Panc1 (cell line): ENCODE measurements at places on chromosomes 5 and 9.

DNA sequence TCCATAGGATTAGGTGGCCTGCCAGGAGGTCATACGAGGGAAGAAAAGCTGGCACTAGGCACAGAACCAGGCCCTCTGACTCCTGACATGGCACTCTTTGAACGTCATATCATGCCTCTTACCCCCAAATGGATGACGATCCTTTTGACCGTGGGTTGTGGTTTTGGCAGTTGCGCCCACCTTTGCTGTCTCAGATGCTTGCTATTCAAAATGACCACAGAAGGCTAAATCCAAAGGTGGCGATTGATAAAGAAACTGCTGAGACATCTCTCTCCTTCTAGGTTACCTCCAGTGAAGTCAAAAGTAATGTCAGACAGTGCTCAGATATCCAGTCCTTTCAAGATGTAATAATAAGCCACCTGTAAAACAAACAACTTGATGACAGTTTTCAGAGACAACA is 385.0 kb downstream of the EFNA5 start:
- DNase-seq = no peak

DNA sequence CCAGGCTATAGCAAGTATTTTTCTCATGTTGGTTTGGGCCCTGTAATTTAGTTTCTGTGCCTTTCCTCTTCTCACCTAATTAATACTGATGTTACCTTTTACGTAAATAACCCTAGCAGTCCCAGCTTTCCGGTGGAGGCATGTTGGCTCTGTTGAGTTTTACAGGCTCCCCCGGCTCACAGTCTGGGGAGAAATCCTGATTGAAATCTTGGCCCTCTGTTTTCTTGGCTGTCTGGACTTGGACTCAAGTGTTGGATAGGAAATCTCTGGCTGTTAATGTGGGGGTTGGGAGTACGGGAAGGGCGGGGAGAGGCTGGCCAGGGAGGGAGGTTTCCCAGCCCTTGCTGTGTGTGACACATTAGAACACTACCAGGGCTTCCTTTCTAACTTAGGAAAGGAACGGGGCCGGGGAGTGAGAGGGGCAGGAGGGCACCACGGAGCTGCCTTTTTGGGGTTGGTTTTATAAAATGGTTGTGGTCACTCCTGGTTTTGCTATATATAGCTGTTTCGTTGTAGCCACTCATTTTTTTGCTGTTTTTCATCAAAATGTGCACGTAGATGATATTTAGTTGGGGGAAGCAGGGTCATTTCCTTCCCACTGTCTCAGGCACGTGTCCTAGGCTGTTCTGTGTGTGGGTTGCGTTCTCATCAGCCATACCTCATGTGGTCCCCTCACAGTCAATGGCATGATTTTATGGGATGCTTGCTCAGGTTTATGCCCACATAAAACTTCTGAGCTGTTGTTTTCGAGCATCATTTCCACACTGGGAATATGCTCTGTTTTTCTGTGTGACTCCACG is 11.0 kb downstream of the TRIO start:
- no peak for DNase-seq

GRCh38 chr9:137294091-137294680 is 7.9 kb downstream of the NRARP start:
- DNase-seq = no peak

GRCh38 chr5:107794741-107795140 is 124.0 kb upstream of the EFNA5 start:
- no peak for DNase-seq

- no peak for DNase-seq
Observed at GRCh38 chr5:103402851-103403250, 144.3 kb downstream of the MACIR start.

GRCh38 chr9:77133011-77133410 is 44.3 kb upstream of the VPS13A start:
- no peak for DNase-seq

DNA sequence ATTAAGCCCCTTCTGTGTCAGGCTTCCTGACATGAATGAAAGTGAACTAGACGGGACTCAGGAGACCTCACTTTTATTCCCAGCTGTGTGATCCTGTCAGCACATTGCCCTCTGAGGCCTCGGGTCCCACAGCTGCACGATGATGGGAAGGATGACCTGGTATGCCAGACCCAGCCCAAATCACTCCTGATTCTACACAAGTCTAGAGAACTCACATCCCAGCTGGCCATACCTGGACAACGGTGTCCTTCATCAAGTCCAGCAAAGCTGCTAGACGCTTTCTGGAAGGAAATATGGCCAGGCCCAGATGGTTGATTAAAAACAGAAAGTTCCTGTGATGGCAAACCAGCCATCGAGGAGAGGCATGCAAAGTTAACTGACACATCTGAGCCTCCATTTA is 118.0 kb upstream of the FSTL4 start:
- DNase-seq = no peak

- no peak for DNase-seq
Observed at GRCh38 chr5:142208777-142209312, 100.3 kb downstream of the NDFIP1 start.
